ENCODE measurements at places on chromosomes 16 and 17.

GRCh38 chr16:57985204-57986181 lies 14.6 kb upstream of the CNGB1 start:
- no peak for DNase-seq

DNA sequence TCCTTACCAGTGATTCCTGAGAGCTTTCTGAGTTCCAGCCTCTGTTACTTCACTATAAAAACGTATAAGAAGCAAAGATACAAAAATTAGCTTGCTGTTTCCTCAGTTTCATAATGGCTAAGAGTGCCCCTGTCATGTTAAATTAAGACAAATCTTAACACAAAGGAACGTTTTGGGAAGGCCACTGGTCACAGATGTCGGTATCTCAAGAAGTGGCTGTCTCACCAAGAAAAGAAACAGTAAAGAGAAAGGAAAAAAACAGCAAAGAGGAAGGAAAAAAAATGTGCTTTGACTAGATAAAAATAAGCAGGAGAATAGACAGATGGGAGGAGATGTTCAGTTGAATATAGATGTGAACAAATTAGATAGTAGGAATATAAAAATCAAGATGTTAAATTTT lies 94.8 kb upstream of the AKTIP start:
- DNase-seq, result no peak

- peak; percentile 38 for DNase-seq
These were observed 68.8 kb downstream of the ABR start for GRCh38 chr17:1110862-1111598.

GRCh38 chr16:61763991-61764390 lies 272.2 kb downstream of the CDH8 start:
- DNase-seq, result no peak

DNA sequence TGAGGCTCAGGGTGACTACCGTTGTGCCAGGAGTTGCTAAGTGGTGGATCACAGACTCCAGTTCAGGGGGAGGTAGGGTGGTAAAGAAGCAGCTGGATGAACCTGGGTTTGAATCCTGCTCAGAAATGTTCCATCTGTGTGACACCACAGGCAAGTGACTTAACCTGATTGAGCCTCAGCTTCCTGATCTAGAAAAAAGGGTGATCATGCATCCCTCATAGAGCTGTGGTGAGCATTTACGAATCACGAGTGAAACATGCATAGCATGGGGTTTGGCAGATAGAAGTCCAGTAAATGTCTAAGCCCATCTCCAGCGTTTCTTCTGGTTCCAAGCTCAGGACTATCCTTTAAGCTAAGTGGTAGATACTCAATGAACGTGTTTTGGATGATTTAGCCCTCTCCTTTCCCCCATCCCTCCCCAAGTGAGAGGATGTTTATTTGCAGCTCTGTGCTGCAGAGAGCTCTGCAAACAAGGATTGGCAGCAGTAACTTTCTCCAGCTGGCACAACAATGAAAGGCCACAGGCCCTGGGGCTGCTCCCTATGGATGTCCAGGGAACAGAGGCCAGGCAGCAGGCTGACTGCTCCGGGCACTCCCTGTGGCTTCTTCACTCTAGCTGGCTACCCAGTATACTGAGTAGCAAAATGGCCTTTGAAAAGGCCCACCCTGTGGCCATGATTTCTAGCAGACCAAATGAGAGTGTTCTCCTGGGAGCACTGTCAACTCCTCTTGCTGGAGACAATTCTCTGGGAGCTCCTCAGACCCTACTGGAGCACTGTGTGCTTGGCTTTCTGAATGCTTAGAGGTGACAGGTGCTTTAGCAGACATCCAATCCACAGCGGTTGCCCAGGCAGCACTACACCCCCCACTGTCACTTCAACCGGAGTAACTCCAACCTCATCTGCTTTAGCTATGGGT lies 21.3 kb downstream of the CA4 start:
- no peak for DNase-seq

- no peak for DNase-seq
These were observed 15.6 kb downstream of the PDK2 start for GRCh38 chr17:50110591-50111349.

DNA sequence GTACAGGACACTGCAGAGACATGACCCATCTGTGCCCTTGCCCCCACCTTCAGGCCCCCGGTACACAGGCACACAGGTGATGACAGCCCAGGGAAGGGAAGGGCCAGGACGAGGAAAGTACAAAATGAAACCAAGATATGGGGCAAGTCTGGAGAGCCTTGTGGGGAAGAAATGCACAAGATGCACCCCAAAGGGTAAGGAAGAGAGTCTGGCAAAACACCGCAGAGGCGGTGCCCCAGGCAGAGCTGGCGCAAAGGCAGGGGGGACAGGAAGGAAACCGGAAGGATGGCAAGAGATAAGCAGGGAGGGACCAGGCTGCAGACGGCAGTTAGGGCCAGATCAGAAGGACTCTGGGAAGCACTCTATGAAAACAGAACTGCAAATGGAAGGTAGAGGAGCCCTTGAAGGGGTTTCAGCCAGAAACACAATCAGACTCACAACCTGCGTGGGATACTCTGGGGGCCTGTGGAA lies 81.4 kb downstream of the SLC39A11 start:
- DNase-seq, result no peak

DNA sequence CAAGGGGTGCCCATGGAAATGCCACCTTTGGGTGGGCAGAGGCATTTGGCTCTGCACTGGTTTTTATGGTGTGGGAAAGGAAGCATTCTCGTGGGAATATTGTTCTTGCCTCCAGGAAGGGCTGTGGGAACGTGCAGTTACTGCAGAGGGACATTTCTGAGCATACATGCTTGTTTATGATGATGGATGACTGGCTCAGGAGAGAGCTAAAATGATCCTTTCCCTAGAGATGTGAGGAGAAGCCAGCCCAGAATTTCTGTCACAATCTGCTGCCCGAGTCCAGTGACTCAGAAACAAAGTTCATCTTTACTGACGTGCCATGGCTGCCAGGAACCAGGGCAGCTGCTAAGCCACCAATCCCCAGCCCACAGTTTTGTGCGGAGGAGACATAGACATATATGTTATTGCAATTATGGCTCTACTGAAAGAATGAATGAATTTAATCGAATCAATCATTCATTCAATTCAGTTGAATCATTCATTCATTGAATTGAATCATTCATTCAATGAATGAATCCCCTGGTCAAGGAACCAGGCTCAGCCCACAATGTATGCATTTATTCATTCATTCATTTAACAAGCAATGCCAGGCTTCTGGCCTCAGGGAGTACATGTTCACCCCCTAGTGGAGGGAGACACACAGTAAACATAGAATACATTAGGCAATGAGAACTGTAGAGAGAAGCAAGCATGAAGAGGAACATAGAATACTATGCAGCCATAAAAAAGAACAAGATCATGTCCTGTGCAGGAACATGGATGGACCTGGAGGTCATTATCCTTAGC lies 414.4 kb upstream of the HSBP1 start:
- DNase-seq, result no peak

- no peak for DNase-seq
These were observed 16.8 kb upstream of the FZD2 start for GRCh38 chr17:44540246-44541084.

- no peak for DNase-seq
These were observed 782.7 kb upstream of the KIF2B start for GRCh38 chr17:53039981-53040380.
